Ammon's horn (tissue), 1 donor: ENCODE measurements at places on chromosomes 12 and 14.

- DNase-seq: no peak
Observed at GRCh38 chr14:51539571-51540037, 112.1 kb upstream of the FRMD6 start.

- no peak for DNase-seq
Observed at GRCh38 chr12:15731940-15732339, 57.2 kb downstream of the EPS8 start.

DNA sequence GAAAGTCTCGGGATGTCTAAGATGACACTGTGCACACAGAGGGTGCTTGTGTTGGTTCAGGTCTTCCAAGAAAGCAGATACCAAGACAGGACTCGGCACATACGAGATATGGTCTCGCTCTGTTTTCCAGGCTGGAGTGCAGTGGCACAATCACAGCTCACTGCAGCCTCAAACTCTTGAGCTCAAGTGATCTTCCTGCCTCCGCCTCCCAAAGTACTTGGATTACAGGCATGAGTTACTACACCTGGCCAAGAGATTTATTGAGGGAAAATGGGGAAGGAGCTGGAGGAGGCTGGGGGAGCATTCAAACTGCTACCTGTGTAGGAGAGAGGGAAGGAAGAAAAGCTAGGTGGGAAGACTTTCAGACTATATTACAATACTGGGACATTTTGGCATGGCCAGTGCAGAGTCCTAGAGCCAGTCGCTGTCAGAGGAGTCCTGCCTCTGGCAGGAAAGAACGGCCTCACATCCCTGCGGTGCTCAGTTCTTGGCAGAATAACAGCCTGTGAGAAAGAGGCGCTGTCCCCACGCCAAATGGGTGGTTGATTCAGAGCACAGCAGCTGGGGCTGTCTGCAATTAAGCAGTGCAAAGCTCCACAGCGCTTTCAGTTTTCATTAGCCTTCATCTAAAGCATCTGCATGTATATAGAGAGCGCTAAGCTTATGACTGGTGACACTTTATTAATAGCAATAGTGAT is 18.3 kb downstream of the SLC17A8 start:
- DNase-seq: peak; percentile 91

DNA sequence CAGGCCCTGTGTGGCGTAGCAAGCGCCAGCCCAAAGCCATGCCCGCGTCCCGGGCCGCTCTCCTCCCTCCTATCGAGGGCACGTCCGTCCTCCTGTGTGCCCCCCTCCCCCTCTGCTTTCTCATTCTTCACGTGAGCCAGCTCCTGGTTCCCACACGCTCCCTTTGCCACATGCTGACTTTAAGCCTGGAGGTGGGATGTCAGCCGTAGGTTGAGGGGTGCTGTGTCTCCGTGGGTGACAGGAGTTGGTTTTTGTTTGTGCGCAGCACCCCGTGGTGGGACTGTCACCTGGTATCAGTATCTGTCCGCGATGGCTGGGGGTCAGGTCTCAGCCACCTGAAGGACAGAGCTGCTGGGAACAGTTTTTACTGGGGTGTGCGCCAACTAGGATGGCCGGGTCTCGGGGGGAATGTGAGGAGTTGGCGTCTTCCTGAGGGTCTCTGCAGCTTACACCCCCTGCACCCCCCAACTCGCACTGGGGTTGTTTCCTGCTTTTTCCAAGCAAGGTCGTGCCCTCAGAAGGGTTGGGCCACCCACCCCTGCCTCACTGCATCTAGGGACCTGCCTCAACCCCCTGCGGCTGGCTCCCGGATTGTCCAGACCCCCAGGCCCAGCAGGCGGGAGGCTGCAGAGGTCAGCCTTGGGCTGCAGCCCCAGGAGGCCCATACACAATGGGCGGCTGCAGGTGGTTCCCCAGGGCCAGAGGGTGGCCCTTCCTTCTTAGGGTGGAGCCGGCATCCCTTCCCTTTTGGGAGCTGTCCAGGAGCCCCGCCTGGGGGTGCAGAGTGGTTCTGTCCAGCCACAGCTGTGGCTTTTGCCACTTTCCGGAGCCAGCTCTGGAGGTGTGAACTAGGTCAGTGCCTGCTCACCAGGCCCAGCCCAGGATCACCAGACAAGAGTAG is 7.3 kb downstream of the ULK1 start:
- DNase-seq: no peak

DNA sequence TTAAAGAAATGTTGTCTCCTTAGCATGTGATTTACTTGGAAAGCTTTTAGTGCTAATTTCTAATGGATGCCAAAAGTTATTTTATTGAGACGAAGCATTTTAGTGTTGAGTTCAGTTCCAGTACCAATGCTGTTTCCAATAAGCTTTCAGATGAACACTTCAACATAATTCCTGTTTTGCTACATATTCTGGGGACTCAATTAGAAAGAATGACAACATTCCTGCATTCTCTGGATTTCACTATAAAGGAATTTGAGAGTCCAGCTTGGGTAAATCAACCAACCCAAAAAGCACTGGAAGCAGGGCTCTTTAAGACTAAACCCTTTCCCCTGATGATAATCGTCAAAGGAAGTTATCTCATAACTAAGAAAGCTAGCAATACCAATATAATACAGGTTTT is 353.0 kb upstream of the TMTC1 start:
- DNase-seq: no peak

DNA sequence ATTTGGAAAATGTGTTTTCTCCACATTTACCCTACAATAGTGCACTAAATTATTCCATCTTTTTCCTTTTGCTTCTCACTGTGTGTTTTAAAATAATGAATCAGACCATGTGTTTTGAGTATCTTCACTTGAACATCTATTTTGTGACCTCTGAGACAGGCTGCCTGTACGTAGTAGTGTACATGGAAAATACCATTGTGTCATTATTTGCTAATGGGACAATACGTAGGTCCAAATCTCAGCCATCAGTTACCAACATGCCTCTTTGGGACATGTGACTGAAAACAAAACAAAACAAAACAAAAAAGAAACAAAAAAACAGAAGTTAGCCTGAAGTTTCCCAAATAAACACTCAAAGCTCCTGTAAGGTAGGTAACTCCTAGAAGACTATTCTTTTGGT is 7.1 kb upstream of the MYF6 start:
- DNase-seq: no peak
